Cardiac septum (tissue), 1 donor: ENCODE measurements at places on chromosomes 2 and 18. TPM values are rescaled to one million over a fixed set of nuclear protein-coding genes. Genes with fewer than 3 reads are reported as not detected.

Gene STPG4
- total RNA-seq, result not detected

Gene KIAA2012
- total RNA-seq, result not detected

Gene TANC1
- 55.6 TPM for total RNA-seq

Gene IL36B
- not detected for total RNA-seq

Gene ACOXL
- not detected for total RNA-seq

DNA sequence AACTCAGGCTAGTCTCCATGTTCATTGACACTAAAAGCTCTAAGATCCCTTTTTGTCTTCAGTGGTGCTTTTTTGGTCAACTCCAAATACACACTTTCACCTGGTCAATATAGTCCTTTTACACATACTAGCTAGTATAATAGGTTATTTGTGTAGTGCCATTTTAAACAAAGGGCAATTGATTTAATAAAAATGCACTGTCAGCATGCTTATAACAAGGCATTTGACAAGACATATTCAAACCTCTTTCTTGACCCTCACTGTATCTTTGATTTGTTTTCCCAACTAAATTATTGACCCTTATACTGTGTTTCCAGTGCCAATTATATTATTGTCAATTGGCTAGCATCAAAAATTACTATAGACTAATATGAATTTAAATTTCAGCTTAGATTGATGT is 1117.6 kb upstream of the DDX18 start:
- DNase-seq, result no peak

DNA sequence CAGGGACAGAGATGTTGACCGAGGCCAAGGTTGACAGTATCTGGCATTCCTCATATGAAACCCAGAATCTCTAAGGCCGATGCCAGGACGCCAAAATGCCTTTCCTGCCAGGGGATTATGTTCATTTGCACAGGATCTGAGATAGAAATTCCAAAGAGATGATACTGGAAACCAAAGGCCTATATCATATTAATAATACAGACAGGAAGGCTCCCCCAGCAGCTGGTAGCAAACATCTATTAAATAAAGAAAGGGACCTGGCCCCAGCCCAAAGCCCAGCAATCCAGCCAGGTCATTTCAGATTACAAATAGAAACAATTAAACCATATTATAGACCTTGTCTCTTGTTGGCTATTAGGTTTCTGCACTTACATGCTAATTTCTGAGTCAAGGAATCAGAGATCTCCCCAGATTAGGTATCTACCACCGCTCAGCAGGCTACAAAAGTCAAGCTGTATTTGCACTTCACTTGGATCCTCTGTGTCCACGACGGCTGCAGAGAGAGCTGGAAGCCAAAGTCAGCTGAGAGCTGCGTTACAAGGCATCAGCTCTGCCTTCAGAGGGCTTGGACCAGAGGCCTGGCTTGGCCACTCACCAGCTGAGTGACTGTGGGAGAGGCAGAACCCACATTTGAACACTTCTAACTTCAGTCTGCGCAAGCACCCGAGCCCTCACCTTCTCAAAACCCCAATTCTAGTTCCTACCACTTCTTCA is 269.3 kb upstream of the SIX2 start:
- no peak for DNase-seq

DNA sequence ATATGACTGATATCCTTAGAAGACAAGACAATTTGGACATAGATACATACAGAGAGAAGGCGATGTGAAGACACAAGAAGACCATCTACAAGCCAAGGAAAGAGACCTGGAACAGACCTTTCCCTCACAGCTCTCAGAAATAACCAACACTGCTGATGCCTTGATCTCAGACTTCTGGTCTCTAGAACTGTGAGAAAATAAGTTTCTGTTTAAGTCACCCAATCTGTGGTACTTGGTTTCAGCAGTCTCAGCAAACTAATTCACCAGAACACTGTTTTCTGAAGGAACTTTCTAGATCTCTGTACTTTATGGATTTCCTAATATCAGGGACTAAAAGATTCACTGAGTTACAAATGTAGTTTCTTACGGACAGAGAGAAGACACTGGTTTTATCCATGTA is 58.8 kb downstream of the NAB1 start:
- no peak for DNase-seq

DNA sequence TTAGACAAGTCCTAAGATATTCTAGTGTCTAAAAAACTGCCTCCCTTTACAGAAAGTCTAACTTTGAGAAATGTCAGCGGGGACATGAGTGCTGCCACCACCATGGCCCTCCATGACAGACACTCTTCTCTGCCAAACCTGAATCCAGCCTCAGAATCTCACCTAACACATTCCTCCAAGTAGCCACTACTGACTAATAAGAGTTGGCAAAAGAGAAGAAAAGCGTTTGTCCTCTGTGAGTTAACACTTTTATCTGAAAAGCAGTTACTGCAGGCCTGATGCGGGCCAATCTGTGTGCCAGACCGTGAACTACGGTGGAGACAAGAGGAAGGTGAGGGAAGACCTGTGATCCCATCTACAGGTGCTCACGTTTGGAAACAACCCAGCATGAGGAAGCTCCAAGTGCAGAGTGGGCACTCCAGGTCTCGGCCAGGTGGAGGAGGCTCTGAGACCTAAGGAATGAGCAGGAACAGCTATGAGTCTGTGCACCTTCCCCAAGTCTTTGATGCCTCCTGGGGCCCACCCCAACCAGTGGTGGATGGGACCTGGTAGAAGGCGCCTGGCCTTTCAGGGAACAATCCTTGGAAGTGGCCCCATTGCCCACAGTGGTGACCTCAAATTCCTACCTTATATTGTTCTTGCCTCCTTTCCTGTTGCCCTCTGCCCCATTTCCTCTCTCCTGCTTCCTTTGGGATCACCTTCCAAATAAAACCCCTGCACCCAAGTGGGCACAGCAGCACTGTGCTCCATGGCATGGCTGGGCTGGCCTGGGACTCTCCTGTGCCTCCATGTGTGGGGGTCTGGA is 91.6 kb downstream of the BIN1 start:
- no peak for DNase-seq
